Neural progenitor cell (in vitro differentiated cells): ENCODE measurements at places on chromosomes 12 and 14. TPM values are rescaled to one million over a fixed set of nuclear protein-coding genes. Genes with fewer than 3 reads are reported as not detected.

The IL26 gene
- not detected in 2 replicates for total RNA-seq

The SLC25A21 gene
- total RNA-seq = 5.3 and 6.4 TPM in 2 replicates

The TAS2R14 gene
- 4.1 and 7.0 TPM in 2 replicates for total RNA-seq

DNA sequence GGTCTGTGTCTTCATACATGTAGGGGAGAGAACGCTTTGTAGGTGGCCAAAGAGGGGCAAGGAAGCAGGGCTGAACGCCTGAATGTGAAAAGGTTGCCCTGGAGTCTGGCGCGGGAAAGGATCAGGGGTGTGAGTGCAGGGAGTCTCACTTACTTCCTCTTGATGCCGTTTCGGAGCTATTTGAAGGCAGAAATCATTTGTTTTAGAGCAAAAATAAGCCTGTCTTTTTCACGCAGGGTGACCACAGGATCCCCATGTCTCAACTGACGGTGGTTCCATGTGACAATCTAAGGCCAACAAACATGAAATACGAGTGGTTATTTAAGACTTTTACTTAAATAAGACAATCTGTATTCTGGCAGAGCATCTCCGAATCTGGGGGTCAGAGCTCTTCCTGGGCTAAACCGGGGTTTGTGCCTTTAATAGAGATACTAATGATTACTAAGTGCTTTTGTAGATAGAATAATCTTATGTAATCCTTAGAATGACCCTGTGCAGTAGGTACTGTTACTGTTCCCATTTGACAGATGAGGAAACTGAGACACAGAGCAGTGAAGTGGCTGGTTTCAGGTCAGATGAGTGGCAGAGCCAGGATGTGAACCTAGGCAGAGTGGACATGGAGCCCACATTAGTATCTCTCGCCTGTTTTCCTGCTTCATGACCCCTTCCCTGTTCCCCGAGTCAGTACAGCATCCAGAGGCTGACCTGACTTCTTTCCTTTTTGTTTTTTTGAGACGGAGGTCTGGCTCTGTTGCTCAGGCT, 1.9 kb downstream of the BRI3BP start:
- H3K36me3 ChIP-seq = no peaks in the 10 kb centered on the region
- H3K4me3 ChIP-seq = peak overlapping the region; percentile 78
- peaks cover 22% of the 10 kb centered on the region for H3K27me3 ChIP-seq
- peaks cover 16% of the 10 kb centered on the region for H3K4me1 ChIP-seq
- H3K27ac ChIP-seq = no peak overlapping the region
- no peak for DNase-seq

DNA sequence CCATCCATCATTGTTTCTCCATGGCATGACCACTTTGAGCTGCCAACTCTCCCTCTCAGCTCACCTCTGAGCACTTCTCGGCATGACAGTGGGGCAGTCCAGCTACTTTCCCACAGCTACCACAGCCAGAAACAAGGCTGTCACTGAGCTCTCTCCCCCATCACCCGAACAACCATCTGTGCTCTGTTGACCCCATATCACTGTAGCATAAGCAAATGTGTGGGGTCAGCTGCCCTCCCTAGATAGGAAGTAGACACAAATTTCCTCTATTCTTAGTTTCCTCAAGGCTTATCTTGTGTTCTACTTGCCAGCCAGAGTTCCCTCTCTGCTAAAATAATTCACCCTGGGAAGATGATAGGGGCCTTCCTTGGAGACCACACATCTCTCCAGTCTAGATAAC, 82.6 kb upstream of the FUT8 start:
- no peak overlapping the region for H3K4me3 ChIP-seq
- peaks cover 7% of the 10 kb centered on the region for H3K4me1 ChIP-seq
- no peaks in the 10 kb centered on the region for H3K36me3 ChIP-seq
- DNase-seq = no peak
